Pancreas (tissue), 10 donors: ENCODE measurements at places on chromosomes 5 and 9.

- no peak for DNase-seq
These were observed 1.9 kb downstream of the MLANA start for GRCh38 chr9:5892456-5893133.

GRCh38 chr5:61881821-61882487 lies 424.1 kb upstream of the KIF2A start:
- DNase-seq = no peak

- no peak for DNase-seq
These were observed 134.3 kb upstream of the CDH9 start for GRCh38 chr5:27172693-27173092.

DNA sequence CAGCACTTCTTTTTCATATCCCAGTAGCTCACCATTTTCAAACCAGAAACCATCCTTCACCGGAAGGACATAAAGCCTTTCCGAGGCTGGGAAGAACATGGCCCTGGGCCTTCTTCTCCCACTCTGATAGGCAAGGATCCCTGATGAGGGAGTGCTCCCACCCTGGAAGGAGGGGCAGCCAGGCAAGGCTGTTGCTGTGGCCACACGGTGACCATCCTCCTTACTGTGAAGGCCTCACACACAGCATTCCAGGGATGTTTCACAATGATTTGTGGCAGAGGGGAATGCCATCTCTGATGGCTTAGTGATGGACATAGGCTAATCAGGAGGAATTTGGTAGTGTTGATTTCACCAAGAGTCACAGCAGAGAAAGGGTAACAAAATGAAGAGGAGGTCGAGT lies 130.7 kb downstream of the ADAMTS12 start:
- no peak for DNase-seq

- no peak for DNase-seq
These were observed 52.8 kb upstream of the SLC44A1 start for GRCh38 chr9:105191508-105192121.

DNA sequence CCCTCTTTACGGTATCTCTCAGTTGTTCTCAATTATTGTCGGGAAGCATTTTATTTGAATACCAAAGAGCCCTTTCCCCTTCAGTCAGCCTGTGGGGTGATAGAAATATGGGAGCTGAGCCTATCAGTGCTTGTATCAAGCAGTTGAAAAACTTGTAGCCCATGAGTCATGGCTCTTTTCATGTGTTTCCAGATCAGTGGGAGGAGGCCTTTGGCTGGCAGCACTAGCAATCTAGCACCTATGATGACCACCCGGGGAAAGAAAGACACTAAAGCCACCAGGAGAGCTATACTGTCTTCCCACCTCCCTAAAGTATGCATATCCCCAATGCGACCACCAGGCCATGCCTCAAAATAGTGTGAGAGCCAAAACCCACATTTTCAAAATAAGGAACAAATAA lies 696.9 kb upstream of the C9orf72 start:
- no peak for DNase-seq
